Glomerular endothelial cell (primary cell): ENCODE measurements at places on chromosomes 16 and 17. TPM values are rescaled to one million over a fixed set of nuclear protein-coding genes. Genes with fewer than 3 reads are reported as not detected.
A peak's percentile ranks its signal among the peaks of the same experiment; 100 is the strongest.

CYGB gene
- total RNA-seq = 7.0 TPM in 2 replicates

DNA sequence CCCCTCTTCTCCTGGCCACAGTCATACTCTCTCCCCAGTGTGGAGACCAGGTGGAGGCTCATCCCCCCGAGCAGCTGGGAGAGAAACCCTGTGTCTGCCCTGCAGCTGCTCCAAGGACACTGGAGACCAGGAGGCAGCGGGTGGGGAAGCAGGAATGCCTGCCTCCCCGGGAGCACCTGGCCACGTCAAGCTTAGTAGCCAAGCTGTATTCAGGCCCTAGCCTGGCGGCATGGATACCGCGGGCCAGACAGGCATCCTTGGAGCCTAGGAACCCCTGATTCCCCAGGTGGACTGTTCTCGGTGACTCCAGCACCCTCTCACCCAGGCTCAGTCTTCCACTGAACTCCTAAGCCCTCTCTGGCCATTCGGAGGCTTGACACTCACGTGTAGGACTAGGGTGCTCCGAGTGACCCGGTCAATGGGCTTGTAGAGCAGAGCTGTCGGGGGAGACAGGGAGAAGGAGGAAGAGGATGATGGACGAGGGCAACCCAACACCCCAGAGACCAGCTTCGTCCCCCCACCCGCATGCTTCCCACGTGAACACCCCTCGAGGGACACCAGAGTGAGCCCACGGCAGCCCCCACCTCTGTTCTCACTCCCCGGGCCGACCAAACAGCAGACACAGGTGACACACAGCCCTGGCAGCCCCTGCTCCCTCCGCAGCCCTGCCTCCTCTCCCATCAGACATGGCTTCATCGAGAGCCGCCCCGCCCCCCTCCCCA lies 76.5 kb downstream of the TIMM22 start:
- DNase-seq = no peak

DNA sequence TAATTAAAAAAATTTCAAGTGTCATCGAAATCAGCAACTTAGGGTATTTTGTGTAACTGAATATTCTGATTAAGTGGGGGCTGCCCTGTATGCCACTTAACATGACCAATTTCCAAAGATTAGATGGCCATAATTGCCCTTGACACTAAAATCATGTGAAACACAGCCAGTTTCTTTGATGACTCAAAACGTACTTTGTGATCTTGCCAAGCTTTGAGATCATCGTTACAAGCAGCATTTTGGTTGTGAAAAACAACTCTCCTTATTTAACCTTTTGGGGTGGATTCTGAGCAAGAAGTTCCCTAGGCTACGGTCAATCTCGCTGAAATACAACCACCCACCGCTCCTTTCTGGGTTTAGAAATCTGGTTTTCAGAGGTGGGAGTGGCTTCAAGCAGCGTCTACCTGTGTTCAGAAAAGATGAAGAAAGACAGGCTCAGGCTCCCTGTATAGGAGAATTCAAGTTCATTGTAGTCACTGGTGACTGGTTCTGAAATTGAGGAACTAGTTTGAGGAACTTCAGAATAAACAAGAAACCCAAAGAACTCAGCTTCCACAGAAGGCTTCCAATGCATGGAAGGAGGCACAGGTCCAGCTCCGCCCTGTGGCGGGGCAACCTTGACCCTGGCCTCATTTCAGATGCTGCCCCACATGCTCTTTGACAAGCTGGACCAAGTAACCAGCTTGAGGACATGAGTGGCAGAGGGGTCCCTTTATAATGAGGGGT lies 9.4 kb downstream of the MAP3K14 start:
- DNase-seq = peak; percentile 41

GSPT1 gene
- total RNA-seq = 89.0 and 91.1 TPM in 2 replicates

GRCh38 chr16:74034862-74035261 lies 261.8 kb upstream of the PSMD7 start:
- DNase-seq = no peak

DNA sequence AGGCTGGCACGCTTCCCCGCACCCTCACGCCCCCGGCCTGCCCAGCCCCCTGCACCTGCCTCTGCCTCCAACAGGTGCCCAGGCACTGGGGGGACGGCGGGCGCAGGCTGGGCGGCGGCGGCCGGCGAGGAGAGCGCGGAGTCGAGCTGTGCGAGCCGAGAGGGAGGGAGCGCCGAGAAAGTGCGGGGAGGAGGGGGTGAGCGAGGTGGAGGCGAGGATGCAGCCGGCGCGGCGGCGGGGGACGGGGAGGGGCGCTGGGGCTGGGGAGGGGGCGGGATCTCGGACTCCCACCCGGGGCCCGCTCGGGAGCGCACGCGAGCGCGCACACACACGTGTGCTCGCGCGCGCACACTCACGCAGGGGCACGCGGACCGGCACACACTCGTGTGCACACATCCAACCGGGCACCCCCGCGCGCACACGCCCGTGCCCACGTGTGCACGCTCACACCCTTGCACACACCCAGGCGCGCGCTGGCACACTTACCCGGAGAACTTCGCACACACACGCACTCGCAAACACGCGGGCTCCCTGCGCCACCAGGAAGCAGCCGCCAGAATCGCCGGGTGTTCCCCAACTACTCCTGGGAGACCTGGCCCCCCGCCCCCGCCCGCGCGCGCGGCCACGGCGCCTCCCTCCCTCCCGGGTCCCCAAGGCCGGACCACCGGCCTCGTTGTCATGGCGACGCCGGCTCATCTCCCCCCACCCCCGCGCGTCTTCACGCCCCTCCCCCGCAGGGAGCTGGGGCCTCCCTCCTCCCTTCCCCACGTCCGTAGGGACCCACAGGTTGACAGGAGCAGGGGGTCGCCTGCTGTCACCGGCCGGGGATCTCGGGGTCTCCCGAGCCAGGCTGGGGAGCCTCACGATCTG lies at the start of gene DOC2A:
Gene DOC2A, minus strand, starts transcription at position 184 of the 870 bp plus-strand sequence. CDS start 805 bp downstream, outside the sequence.
- DNase-seq = no peak

TTLL6 gene
- not detected in 2 replicates for total RNA-seq

NGFR gene
- not detected in 2 replicates for total RNA-seq

SLC5A2 gene
- total RNA-seq = not detected in 2 replicates

- no peak for DNase-seq
These were observed 5.1 kb downstream of the CYB5D1 start for GRCh38 chr17:7862692-7863437.

- DNase-seq = no peak
These were observed 299.6 kb upstream of the CCL2 start for GRCh38 chr17:33955461-33955860.

ARHGAP44 gene
- 0.97 and 1.4 TPM in 2 replicates for total RNA-seq

GRCh38 chr17:33052856-33053255 lies 61.2 kb downstream of the SPACA3 start:
- DNase-seq = no peak

TPSD1 gene
- total RNA-seq = not detected in 2 replicates

CEMP1 gene
- not detected in 2 replicates for total RNA-seq

DNA sequence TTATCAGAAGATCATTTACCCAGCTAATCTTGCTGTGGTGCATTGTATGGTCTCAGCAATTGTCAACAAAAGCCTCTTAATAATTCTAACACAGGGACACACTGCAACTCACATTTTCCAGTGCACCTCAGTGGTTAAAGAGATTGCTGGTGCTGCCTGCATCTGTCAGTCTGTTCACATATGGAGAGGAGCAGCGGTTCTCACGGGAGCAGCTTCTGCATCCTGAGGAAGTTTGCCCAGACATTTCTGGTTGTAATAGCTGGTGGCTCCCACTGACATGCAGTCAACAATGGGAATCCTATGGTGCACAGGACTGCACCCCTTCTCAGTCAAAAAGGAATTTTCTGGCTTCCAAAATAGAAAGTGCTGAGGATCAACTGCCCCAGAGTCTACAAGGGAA lies 7.8 kb downstream of the GGA2 start:
- no peak for DNase-seq

EVI2B gene
- total RNA-seq = 1.2 and 1.6 TPM in 2 replicates

NAGS gene
- 1.8 and 4.6 TPM in 2 replicates for total RNA-seq

DNA sequence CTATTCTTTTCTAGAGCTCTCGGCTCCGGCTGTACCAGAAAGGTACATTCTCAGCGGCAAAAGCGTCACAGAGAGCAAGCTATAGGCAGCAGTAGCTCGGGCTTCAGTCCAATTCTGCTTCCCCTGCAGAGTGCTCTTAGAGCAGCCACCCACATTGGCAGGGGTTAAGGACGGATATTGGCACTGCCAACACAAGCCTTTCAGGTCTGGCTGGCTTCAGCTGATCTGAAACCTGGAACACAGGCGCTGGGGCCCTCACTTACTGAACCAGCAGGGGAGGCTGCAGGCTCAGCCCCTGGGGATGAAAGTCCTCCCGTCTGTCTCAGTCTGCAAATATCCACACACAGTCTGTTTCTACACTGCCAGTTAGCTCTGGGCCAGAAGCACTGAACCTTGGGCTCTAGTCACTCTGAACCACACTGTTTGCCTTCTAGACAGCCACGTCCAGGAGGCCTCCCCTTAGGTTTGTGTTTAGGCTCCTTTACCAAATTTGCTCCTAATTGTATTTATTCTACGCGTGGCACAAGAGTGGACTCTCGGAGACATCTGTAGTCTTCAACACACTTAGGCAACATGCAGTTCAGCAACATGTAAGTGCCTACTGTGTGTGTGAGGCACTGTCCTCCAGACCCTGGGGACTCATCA lies 40.1 kb downstream of the HIC1 start:
- no peak for DNase-seq
